ENCODE measurements at places on chromosomes 2 and 18.

DNA sequence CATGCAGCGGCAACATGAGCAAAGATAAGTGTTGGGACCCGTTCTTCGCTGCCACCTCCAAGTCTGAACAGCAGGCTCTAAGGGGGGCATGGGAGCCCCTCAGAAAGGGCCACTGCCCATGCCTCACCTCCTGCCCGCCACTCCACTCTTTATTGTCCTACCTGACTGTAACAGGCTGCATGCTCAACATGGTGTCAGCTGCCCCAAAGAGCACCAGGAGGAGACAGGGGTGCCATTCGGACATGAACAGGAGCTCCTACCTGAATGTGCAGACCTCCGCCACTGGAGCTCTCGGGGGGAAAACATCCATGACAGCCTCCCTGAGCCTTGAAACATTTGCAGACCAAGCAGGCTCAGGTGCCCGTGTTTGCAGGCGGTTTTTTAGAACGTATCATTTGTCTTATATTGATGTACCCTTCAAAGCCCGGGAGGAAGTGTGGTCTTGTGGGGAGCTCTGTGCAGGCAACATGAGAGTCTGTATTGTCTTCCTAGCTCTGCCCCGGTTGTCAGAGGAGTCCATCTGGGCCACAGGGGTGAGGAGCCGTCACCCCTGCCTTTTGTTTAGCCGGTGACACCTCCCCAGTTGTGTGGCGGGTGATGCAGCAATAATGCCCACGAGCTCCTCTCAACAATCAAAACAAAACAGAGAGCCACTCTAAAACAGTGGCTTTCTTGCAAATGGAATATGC is 35.1 kb upstream of the CD8A start:
- no peak for DNase-seq

- DNase-seq, result peak; percentile 98
Observed at GRCh38 chr2:69177063-69177771, 164.2 kb downstream of the ANTXR1 start.

- DNase-seq, result no peak
Observed at GRCh38 chr2:119207447-119207846, 16.2 kb upstream of the STEAP3 start.

GRCh38 chr18:75169411-75169810 is 39.5 kb downstream of the PTGR3 start:
- peak; percentile 5 for DNase-seq

All from NCI-H82 (cell line).